ENCODE measurements at places on chromosomes 12 and 14.

- no peak for DNase-seq
Measured at GRCh38 chr12:103586791-103587370, at the start of gene STAB2. STAB2 (plus strand) TSS chr12:103587273; CDS start chr12:103587477, 204 bp downstream.

GRCh38 chr14:98138666-98139065, 1133.3 kb downstream of the BCL11B start:
- peak; percentile 36 for DNase-seq

DNA sequence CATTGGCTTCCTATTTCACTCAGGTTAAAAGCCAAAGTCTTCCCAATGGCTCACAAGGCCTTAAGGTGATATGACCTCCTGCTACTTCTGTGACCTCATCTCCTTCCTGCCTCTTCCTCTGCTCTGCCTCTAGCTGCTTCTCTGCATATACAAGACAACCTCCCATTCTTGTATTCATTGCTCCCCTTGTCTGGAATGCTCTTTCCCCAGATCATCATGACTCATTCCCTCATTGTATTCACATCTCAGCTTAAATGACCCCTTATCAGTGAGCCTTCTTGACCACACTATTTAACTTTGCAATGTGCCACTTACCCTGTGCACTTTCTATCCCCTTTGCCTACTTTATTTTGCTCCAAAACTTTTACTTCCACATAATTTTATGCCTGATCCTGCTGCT, 90.2 kb downstream of the PPP1R12A start:
- DNase-seq = no peak

DNA sequence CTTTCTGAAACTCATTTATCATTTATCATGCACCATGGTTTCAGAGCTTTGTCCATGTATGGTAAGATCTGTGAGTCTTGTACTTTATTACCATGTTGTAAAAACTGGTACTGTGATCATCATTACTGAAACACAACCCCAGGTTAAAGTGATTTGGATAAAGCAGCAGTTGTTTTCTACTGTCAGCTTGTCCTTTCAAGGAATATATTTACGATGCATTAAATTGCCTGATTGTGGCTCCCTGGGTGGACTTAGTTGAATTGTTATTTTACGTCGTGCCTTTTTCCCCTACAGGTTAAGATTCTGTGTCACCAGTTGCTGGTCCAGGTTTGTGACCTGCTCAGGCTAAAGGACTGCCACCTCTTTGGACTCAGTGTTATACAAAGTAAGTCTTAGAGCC, 46.1 kb downstream of the FRMD6 start:
- DNase-seq = no peak

DNA sequence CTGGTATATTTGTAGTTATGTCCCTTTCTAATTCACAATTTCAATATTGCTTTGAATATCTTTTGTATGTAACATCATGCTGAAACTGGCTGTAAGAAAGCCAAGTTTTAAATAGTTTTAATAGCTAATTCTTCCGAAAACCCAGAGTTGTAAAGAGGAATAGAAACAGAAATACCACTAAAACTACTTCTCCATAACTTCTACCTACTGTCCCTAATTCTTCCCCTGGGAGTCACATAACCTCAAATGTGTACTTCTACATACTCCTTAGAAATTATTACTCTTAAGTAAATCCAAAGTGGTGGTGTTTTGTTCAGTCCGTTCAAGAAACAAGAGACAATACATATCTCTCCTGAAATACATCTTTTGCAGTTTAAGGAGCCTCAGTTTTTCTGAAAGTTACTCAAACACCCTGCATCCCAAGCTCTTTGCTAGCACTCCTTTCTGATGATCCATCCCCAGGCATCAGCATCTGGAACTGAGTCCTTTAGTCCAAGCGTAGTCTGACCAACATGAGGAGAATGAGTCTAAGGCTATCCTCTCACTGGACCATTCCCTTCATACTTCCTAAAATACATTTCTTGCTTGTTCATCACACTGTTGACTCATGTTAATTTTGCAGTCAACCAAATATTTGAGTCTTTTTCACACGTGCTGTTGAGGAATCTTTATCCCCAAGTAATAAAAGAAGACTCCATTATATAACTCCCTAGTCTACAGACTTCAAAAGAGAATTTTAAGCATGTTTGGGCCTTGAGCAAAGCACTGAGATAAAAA, 214.3 kb upstream of the NUDT4 start:
- DNase-seq = no peak

DNA sequence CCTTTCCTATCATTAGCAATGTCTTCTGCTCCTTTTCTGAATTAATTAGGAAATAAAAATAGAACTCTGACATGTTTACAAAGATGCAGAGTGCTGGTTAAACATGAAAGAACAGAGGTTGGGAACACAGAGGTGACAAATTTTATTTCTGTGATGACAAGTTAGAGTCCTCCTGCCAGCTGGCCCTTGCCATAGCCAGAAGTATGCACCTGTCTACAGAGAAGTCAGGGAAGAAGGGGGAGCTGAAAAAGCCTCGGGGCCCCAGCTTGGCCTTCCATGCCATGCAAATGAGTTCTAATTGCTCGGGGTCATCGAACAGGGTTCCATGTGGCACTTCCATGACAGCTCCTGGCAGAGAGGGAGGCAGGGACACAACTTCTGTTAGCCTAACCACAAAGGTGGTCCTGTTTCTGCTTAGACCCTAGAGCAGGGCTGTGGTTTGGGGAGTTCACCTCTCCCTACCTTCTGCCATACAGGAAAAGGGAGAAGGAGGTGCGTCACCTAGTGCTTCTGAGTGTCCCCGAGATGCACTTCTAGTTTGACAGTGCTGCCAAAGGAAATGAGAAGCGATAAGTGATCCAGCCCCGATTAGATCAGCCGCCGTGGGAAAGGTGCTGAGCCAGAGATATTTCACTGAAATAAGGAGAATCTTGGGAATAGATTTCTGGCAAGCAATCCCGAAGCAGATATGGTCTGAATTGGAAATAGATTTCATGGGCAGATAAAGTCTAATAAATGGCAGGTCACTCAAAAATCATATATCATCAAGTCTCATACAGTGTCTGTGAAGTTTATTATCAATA, 155.8 kb upstream of the FOXN3 start:
- no peak for DNase-seq

DNA sequence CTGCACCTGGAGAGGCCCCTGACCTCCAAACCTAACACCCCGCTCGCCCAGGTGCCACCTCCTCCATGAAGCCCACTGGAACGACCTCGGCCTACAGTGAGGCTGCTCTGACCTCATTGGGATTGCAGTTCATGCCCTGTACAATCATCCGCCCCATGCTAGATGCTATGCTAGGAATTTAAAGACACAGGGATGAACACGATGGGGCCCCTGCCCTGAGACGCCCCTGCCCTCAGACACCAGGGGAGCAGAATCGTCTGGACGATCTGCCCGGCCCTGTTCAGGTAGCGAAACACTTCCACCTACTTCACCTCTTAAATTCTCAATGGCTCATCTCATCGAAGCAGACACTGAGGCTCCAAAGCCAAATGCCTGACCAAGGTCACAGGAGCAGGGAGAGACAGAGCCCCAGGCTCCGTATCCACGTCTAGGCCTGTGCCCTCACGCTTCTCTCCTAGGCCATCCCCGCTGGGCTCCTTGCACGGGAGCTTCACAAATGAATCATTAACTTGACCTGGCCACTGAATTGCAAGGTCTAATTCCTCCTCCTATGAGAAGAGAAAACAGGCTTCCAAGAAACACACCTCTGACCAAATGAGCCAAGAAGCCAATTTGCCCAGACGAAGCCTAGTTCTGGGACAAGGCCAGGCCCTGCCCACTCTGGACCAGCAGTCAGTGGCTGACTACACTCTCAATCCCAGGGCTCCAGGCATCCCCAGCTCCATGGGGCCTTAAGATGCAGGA, 35.2 kb downstream of the SCARB1 start:
- DNase-seq = no peak

GRCh38 chr12:66025477-66025876, 105.1 kb downstream of the LLPH start:
- DNase-seq = no peak

DNA sequence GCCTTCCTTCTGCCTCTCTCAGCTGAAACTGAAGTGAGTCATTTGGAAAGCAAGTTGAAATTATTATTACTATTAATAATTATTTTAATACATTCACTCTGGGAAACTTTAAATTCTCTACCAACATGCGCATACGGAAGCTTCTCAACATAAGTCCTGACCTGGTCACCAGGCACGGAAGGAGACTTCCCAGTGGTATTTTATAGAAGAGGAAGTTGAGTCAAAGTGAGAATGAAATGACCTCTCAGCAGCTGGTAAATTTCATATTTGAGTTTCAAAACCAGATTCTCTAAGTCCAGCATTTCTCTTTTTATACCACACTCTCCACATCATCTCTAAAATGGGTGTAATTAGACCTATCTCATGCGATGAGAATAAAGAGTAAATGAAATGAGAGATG, 747.4 kb downstream of the VRK1 start:
- no peak for DNase-seq

GRCh38 chr12:92488735-92489134, 214.1 kb upstream of the PLEKHG7 start:
- no peak for DNase-seq

DNA sequence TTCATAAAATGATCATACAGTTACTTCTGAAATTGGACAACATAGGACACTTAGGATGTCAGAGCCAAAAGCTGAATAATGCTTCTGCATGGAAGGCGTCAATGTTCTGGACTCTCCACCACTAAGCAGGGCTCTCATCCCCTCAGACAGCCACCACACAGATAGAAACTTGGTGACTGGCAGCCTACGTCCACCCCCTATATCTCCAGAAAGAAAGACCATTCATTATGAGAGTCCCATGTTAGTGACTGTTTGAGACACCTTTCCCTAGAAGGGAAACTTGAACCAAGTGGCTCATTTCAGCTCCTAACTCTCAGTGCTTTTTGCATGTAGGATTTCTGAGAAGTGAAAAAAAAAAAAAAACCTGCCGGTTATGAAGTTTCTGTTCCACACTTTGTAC, 251.0 kb upstream of the FKBP4 start:
- no peak for DNase-seq

- DNase-seq = no peak
Measured at GRCh38 chr12:14934511-14934910, 3.8 kb downstream of the ERP27 start.

- no peak for DNase-seq
Measured at GRCh38 chr14:51432302-51432948, 192.4 kb downstream of the TMX1 start.

- DNase-seq = no peak
Measured at GRCh38 chr12:120680165-120680738, 6.7 kb upstream of the MLEC start.

DNA sequence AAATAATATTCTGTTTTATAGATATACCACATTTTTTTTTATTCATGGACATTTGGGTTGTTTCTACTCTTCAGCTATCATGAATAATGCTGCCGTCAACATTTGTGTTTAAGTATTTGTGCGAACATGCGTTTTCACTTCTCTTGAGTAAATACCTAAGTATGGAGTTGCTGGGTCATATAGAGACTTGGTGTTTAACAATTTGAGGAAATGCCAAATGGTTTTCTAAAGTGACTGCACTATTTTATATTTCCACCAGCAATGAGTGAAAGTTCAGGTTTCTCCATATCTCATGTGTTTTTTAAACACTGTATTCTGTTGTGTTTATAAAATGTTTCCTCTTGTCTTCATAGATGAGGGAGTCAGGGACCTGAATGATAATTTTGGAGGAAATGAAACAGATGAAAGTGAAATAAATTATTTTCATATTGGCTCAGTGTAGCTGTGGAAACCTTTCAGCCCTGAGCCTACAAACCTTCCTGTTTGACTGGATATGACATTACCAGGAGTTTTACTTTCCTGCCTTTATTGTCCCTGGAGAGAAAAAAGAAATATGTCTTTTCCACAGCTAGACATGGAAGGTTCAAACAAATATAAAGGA, 26.3 kb downstream of the DAAM1 start:
- DNase-seq = no peak

- DNase-seq = no peak
Measured at GRCh38 chr14:104580961-104581360, 1.4 kb downstream of the C14orf180 start.

- no peak for DNase-seq
Measured at GRCh38 chr12:6084261-6084968, 40.1 kb downstream of the VWF start.

- DNase-seq = no peak
Measured at GRCh38 chr12:85322715-85323114, 42.7 kb downstream of the ALX1 start.

- peak; percentile 32 for DNase-seq
Measured at GRCh38 chr14:101705733-101706508, 55.6 kb upstream of the PPP2R5C start.

GRCh38 chr12:107277855-107278254, 184.5 kb upstream of the CRY1 start:
- no peak for DNase-seq

- DNase-seq = no peak
Measured at GRCh38 chr12:116266631-116267349, 10.7 kb downstream of the MED13L start.

DNA sequence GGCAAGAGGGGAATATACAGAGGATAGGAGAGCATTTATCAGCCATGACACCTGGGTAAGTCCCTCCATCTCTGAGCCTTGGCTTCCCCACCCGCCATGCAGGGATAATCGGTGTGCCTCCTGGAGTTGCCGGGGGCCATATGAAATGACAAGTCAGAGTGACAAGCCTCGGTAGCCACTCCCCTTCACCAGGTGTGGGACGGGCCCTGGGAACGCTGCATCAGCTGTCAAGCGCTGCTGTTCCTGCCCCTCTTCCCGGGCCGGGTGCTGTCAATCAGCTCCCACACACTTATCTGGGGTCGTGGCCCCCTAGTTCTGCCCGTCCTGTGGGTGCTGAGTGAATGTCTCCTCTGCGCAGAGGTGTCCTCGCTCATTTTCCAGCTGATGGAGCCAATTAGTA, 57.2 kb downstream of the MVK start:
- DNase-seq = no peak

- DNase-seq = no peak
Measured at GRCh38 chr14:65228956-65229747, 126.8 kb upstream of the MAX start.

DNA sequence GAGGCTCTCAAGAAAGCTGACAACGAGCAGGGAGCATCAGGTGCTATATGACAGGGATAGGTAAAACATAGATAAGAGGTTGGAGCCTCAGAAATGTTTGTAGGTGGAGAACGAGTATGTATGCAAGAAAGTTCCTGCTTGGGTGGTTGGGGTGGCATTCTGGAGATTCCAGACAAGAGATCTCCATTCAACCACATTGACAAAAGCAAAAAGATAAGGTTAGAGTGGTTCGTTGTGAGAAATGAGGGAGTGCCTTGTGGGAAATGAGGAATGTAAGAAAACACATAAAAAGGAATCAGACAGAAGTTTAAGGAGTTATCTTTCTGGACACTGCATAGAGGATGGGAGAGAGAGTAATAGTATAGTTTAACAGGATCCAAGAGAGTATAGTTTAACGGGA, 290.3 kb downstream of the DPF3 start:
- no peak for DNase-seq

Measured in stimulated activated CD4-positive, alpha-beta T cell treated with anti-CD3 and anti-CD28 coated beads, Interleukin-15, amount 100 ng/mL, for 48 hours (primary cell).